Stimulated activated CD4-positive, alpha-beta T cell treated with anti-CD3 and anti-CD28 coated beads, Interleukin-1b, Interleukin-23, amount 100 ng/mL, for 24 hours (primary cell): ENCODE measurements at places on chromosomes 4 and X.

GRCh38 chr4:26793735-26794134 is 66.9 kb upstream of the STIM2 start:
- DNase-seq = no peak

DNA sequence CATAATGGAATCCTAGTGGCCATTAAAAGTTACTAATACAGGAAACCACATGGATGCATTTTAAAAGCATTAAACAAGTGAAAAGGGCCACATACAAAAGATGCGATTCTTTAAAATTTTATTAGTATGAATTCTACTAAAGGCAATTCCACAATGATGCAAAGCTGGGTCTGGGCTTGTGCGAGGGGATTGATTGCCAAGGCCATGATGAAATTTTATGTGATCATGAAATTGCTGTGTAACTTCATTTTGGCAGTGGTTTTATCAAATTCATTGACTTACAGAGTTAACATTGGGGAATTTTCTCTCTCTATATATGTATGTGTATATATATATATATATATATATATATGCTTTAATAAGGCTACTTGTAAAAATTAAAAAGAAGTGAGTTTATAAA is 1142.5 kb upstream of the IGFBP7 start:
- no peak for DNase-seq

- no peak for DNase-seq
Measured at GRCh38 chr4:43547561-43547960, 655.0 kb downstream of the GRXCR1 start.

DNA sequence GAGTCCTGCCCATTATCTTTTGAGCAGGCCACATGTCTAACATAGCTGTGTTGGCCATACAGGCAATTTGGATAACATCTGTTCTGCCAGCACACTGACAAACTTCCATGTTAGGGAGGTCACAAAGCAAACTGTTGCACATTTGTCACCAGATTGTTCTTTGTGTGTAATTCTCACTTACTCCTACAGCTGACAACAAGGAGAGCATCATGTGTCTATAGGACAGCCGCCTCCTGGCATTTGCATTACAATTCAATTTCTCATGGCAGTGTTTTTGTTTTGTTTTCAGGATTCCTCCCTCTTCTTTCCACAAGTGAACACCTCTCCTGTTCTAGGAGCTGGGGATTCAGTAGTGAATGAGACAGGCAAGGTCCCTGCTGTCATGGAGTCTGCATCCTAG is 94.3 kb upstream of the LEF1 start:
- no peak for DNase-seq

GRCh38 chr4:150888625-150889024 is 126.5 kb downstream of the LRBA start:
- no peak for DNase-seq
